T-helper 17 cell (primary cell): ENCODE measurements at places on chromosomes 6 and 20. TPM values are rescaled to one million over a fixed set of nuclear protein-coding genes. Genes with fewer than 3 reads are reported as not detected.
A peak's percentile ranks its signal among the peaks of the same experiment; 100 is the strongest.

- DNase-seq: no peak
Measured at GRCh38 chr6:79621579-79621978, 9.6 kb upstream of the SH3BGRL2 start.

- DNase-seq: no peak
Measured at GRCh38 chr6:118122801-118123200, 215.7 kb downstream of the SLC35F1 start.

GRCh38 chr6:16184129-16184528 lies 54.3 kb upstream of the GMPR start:
- DNase-seq: no peak

DNA sequence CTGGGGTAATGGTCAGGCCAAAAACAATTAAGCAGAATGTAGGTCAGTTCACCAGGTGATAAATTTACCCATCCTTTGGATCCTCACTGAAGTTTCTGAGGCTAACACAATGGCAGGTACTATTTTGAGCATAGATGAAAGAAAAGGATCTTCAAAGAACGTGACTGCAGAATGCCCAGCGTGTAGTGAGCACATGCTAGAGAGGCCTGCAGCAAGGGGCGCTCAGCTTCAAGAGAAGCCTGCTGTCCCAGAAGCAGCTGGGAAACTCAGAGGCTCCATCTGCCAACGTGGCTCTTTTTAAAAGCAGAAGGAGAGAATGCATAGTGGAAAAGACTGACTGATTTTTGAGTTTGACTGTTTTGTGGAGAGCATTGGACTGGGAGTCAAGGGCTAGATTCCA lies 57.4 kb downstream of the CD83 start:
- no peak for DNase-seq

DNA sequence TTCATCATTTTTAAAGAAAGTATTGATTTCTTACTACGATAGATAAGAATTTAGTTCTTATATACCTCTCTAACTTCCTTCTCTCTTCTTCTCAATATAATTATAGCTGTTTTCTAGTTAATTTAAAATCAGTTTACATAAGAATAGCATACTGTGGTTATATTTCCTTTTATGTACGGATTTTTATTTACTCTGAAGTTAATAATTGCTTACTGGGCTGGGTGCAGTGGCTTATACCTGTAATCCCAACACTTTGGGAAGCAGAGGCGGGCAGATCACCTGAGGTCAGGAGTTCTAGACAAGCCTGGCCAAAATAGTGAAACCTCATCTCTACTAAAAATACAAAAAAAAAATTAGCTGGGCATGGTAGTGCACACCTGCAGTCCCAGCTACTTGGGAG lies 9.7 kb downstream of the ACSS2 start:
- DNase-seq: no peak

- DNase-seq: no peak
Measured at GRCh38 chr6:7674291-7674690, 51.6 kb upstream of the BMP6 start.

- DNase-seq: peak; percentile 64
Measured at GRCh38 chr20:50958615-50959542, at the start of gene MOCS3. MOCS3 (plus strand) TSS chr20:50958818; CDS start chr20:50958843, 25 bp downstream.

DNA sequence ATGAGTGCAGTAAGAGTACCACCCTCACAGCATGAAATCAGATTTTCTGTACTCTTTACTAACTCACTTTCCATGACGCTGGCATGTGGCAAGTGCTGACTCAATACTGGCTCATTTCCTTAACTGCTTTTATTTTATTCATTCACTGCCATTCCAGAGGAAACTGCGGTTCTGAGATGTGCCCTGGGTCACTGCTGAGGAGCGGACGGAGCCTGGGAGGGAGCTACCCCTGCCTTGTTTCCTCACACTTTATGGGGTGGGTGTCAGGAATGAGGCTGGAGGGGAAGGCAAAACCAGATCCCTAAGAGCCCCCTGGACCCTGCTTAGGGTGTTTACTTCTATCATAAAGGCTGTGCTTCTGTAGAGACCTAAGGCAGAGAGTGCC lies 14.4 kb downstream of the NT5E start:
- DNase-seq: no peak

DNA sequence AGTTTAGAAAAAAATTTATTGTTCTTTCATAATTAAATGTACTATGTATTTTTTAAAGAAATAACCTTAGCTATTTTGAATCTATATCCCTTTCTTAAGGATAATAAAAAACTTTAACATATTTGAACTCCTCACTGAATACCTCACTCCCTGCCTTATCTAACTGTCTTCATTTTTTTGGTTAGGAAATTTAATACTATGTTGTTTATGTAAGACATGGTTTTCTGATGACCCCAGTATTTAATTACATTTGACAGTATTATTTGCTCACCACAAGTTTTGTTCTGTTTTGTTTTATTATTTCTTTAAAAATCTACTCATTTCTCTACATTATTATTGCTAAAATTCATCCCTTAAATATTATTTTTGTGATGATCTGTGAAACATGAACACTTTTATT lies 394.4 kb upstream of the ADGRB3 start:
- DNase-seq: no peak

DNA sequence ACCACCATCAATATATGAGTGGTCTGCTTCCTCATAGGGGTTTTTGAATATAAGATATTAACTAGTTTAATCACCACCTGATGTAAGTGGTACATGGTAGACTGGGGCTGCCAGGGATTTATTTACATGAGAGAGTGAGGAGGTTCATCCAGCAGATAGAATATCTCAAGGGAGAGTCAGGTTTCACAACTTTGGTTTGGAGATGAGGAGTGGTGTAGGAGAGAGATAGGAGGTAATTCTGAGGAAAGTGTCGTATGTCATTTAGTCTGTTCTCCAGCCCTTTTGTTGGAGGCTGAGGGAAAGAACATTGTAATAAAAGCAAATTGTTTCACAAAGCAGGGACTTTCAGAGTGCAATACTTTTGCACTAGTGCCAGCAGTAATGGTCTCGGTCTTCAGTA lies 16.8 kb downstream of the L3MBTL3 start:
- DNase-seq: no peak

GRCh38 chr6:154938221-154938580 lies 56.9 kb upstream of the TIAM2 start:
- DNase-seq: no peak

DNA sequence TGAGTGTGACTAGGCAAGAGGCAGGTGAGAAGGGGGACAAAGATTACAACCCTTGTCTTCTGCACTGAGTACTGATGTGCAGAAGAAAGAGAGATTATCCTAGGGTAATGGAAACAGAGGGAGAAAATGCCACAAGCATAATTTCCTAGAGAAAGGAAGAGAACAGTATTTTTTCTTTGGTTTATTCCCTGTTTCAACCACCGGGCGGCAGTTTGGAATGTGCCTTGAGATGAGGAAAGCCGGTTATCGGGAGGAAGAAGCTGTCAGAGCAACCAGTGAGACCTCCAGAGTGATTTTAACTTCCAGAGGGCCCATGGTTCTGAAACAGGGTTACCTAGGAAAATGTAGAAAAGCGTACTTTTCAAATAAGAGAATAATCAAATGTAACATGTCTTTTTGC lies 121.4 kb downstream of the REV3L start:
- DNase-seq: no peak

- DNase-seq: no peak
Measured at GRCh38 chr20:16758454-16759180, 10.5 kb downstream of the OTOR start.

DNA sequence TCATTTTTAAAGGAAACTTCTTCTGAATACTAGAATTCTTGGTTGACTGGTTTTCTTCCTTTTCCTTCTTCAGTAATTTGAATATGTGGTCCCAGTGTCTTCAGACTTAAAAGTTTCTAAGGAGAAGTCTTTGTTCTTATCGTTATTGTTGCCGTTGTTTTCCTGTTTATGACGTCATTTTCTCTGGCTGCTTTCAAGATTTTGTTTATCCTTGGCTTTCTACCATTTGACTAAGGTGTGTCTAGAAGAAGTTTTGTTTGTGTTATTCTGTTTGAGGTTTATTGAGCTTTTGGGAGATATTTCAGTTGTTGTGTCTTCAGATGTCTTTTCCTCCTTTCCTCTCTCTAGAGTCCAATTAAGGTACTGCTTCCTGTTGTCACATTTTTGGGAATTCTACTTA lies 24.5 kb downstream of the CDYL start:
- no peak for DNase-seq

DNA sequence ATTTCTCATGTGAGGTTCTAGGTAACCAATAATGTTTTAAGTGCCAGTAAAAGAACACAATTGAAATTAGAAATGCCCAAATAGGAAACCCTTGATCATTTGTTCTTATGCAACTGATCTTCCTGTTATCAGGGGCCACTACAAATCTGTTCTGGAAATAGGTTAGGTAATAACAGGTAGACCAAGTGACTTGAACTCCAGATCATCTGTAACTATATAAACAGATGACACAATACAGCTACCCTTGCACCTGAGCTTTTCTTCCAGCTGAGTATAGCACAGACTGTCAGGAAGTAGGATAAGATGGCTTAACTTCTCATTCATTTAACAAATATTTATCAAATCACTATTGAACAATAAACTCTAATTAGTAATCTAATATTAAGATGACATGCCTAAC lies 52.5 kb downstream of the MAN1A1 start:
- DNase-seq: no peak

- no peak for DNase-seq
Measured at GRCh38 chr6:74631564-74631963, 574.3 kb downstream of the COL12A1 start.

GRCh38 chr20:52405417-52405816 lies 213.8 kb upstream of the ZFP64 start:
- no peak for DNase-seq

GRCh38 chr20:57476084-57476526 lies 48.8 kb downstream of the CTCFL start:
- no peak for DNase-seq

DNA sequence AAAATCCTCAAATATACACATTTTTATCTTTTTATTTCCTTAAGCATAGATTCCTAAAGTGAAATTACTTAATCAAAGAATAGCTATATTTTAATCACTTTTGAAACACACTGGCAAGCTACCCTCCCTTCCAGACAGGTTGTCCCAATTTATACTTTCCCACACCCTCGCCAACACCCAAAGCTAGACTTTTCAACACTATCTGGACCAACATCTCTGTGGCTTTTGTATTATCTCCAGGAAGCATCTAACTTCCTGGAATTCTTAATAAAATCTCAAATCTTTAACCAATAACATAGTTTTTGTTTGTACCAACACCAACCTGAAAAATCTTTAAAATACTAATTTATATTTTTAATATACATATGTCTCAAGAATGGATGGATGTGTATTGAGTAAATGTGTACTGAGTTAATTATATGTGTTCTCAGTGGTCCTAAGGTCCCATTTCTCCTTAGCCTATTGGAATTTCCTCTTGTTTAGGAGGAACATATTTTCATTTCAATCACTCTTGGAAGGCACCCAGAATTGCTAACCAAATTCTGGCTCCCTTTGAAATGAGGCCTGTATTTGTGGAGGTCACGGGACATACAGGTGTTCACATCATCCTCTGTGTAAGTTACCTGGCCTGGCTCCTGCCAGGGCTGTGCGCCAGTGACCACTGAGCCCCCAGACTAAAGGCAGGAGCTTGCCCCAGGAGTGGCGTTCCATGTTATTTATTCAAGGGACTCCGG lies 17.4 kb upstream of the GFOD1 start:
- no peak for DNase-seq

GRCh38 chr6:115310156-115310555 lies 750.5 kb downstream of the FRK start:
- DNase-seq: no peak

- no peak for DNase-seq
Measured at GRCh38 chr6:53358440-53359094, 9.8 kb upstream of the ELOVL5 start.

GRCh38 chr20:62762801-62763368 lies 33.4 kb upstream of the MRGBP start:
- DNase-seq: no peak

- no peak for DNase-seq
Measured at GRCh38 chr6:36607683-36608386, 13.7 kb downstream of the SRSF3 start.

- no peak for DNase-seq
Measured at GRCh38 chr6:52610745-52611355, 34.0 kb upstream of the TRAM2 start.

- DNase-seq: no peak
Measured at GRCh38 chr6:114315831-114316595, 26.8 kb downstream of the HS3ST5 start.

DNA sequence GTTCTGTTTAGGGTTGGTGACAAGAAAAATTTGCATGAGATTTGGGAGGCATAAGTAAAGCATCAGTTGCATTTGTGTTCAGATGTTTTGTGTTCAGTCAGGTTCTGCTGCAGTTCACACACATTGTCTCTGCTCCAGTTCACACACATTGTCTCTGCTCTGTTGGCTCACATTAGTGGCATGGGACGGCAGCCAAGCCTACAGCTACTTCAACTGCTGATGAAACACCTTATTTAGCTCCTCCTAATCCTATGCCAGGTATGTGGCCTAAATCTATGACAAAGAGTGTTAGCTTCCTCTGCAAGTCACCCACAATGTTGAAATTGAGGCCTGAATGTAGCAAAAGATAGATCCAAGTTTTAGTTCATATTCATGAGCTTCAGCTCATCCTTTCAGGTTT lies 278.1 kb upstream of the SYNCRIP start:
- DNase-seq: no peak

- no peak for DNase-seq
Measured at GRCh38 chr20:53940907-53941545, 129.4 kb downstream of the BCAS1 start.

DNA sequence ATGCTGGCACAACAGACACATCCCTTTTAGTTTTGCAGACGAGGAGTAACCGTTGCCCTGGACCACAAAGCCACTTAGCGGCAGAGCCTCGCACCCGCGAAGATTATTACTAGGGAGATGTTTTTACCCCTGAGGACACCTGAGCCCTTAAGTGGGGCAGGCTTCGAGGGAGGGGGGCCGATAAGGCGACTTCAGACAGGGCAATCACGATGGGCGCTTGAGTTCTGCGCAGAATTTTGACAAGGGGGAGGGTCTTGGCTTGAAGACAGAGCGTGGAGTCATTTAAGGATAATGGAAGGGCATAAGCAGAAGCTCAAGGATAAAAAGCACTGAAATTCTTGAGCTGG lies 650 bp upstream of the TTK start:
- peak; percentile 19 for DNase-seq

- no peak for DNase-seq
Measured at GRCh38 chr6:137813308-137813970, 53.6 kb upstream of the TNFAIP3 start.

The NR2E1 gene
- total RNA-seq: not detected

The COL12A1 gene
- total RNA-seq: not detected

The OR2J3 gene
- not detected for total RNA-seq

The BMP5 gene
- total RNA-seq: not detected

The FRS3 gene
- 5.2 TPM for total RNA-seq

The CDH22 gene
- not detected for total RNA-seq

The KAT14 gene
- total RNA-seq: 11.5 TPM

The SLPI gene
- total RNA-seq: not detected

The NKX2-2 gene
- total RNA-seq: not detected

The UST gene
- total RNA-seq: 3.8 TPM

The TMEM30A gene
- 43.6 TPM for total RNA-seq

The MYH7B gene
- total RNA-seq: 0.50 TPM

The ZC3H12D gene
- total RNA-seq: 248 TPM

The GSTA3 gene
- not detected for total RNA-seq

The TP53INP2 gene
- total RNA-seq: 62.0 TPM
